ENCODE measurements at places on chromosomes 16 and 17.

DNA sequence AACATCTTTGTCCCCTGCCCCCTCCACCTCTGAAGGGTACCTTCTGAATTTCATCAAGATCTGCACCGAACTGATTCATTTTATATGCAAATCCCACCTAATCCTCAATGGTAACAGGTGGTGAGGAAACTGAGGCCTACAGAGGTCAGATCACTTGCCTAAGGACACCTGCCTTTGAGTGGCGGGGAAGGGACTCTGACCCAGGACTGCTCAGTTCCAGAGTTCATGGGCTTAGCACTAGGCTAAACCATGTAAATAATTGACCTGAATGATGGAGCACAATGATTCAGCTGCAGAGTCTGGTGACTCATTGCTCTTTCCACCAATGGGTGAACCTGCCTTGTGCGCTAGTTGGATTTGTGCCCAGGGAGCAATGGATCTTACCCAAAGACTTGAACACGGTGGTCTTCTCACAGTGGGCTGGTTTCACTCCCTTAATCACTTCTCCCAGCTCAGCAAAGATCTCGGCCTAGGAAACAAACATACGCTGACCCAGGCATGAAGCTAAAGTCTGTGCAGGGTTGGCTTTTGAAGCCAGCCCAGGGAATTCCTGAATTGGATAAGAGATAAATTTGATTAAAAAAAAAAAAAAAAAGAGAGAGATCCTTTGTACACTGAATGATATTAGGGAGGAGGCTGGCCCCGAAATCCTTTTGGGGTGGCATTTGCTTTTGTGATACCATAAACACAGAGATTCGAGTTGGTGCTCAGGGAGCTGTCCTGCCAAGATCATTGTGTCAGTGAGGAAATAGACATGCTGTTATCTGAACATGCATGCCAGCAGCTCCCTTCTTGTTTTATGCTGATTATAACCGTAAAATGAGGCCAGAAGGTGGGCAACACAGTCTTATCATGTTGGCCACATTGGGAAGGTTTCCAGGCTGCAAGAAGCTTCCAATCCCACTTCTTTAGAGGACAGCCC lies 17.0 kb downstream of the CRYM start:
- peak; percentile 65 for DNase-seq

DNA sequence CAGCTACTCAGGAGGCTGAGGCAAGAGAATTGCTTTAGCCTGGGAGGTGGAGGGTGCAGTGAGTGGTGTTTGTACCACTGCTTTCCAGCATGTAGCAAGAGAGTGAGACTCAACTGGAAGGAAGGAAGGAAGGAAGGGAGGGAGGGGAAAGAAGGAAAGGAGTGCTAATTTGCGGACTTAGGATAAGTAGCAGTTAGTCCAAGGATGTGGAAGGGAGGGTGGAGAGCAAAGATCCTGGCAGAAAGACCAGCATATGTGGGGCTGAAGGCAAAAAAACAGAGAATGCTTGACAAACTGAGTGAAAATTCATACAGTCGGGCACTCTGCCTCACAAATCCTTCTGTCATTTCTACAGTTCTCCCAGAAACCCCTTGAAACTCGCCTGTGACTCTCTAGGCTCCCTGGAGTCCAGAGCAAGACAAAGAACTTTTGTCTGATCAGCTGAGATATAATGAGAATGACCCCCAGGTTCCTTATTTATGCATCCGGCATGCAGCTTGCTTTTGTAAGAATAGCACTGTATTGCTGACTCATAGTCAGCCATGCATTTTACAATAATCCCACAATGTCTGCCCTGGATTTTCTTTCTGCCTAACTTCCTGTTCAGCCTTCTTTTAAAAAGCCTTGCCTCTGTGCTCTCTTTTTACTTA lies 31.5 kb downstream of the CDK5RAP3 start:
- peak; percentile 87 for DNase-seq

DNA sequence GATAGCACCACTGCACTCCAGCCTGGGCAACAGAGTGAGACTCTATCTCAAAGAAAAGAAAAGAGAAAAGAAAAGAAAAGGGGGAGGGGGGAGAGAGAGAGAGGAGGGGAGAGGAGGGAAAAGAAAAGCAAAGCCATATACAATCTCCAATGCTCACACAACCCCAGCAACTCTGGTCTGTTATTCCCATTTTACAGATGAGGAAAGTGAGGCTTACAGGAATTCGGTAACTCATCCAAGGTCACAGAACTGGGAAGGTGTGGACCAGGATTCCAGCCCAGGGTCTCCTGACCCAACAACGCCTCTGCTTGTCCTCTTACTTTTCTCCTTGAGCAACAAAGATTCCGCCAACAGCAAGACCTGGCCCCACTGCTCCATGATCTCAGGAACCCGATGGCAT lies 13.0 kb downstream of the PLA2G10 start:
- no peak for DNase-seq

DNA sequence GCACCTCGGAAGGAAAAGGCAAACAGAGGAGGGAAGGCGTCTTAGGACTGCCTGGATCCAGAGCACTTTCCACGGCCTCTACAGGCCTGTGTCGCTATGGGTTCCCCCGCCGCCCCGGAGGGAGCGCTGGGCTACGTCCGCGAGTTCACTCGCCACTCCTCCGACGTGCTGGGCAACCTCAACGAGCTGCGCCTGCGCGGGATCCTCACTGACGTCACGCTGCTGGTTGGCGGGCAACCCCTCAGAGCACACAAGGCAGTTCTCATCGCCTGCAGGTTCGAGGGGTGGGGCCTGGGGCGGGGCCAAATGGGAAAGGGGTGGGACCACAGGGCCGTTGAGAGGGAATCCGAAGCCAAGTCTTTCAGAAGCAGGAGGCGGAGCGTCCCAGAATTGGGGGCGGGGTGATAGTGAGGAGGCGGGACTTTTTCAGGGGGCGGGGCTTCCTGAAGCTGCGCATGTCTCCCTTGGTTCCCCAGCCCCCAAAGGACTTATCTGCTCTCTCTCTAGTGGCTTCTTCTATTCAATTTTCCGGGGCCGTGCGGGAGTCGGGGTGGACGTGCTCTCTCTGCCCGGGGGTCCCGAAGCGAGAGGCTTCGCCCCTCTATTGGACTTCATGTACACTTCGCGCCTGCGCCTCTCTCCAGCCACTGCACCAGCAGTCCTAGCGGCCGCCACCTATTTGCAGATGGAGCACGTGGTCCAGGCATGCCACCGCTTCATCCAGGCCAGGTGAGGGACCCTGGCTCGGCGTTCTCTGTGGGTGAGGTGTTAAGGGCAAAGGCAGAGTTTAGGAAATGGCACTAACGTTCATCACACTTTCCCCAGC lies 939 bp downstream of the BCL6B start:
- DNase-seq: peak; percentile 58

- DNase-seq: no peak
These were observed 29.1 kb upstream of the TNS4 start for GRCh38 chr17:40530531-40530994.

GRCh38 chr17:20187049-20187448 lies 177.9 kb downstream of the SPECC1 start:
- peak; percentile 83 for DNase-seq

DNA sequence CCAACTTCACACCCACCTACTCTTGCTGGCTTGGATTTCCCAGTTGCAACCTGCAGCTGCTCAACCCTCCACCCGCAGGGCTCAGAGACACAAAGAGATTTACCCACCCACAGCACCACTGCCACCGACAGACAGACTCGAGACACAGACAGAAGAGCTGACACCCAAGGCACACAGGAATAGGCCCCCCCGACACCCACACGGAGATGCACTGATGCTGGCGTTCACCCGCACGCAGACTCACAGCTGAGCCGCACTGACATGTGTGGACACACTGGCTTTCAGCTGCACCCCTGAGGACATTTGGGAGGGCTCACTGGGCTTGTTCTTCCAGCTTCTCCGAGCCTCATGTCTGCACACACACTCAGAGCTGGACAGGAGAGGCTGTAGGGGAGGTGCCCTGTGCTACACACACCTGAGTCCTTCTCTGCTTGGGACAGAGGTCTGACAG lies 8.2 kb downstream of the STX1B start:
- no peak for DNase-seq

- no peak for DNase-seq
These were observed 12.5 kb upstream of the CIBAR2 start for GRCh38 chr16:85124636-85125346.
